ENCODE measurements at places on chromosomes 1 and 21. TPM values are rescaled to one million over a fixed set of nuclear protein-coding genes. Genes with fewer than 3 reads are reported as not detected.

GRCh38 chr21:42661688-42662429 lies 8.4 kb downstream of the PDE9A start:
- no peaks in the 10 kb centered on the region for H3K36me3 ChIP-seq
- no peaks in the 10 kb centered on the region for H3K27me3 ChIP-seq
- no peak overlapping the region for H3K27ac ChIP-seq
- H3K4me1 ChIP-seq, result peaks cover 4% of the 10 kb centered on the region
- no peak overlapping the region for H3K4me3 ChIP-seq

DNA sequence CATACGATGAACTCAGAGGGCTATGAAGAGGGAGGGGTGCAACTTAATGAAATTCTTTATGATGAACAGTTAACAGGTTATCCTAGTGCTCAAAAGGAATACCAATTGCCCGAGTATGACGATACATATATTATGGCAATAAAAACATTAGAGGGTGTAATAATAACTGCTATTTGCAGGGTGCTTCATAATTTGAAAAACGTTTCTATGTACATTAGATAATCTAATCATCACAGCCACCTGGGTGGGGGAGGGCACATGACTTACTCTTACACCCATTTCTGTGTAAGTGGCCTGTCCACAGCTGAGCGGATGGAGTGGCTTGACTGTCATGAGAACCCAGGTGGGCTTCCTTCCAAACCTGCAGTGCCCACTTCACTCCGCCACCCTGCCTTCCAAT lies 46.3 kb downstream of the TIAM1 start:
- H3K27me3 ChIP-seq, result no peaks in the 10 kb centered on the region
- no peaks in the 10 kb centered on the region for H3K36me3 ChIP-seq
- H3K27ac ChIP-seq, result no peak overlapping the region
- DNase-seq, result no peak

- H3K27ac ChIP-seq, result no peak overlapping the region
- H3K36me3 ChIP-seq, result peaks cover 30% of the 10 kb centered on the region
- no peak for DNase-seq
- no peak overlapping the region for H3K4me3 ChIP-seq
- H3K4me1 ChIP-seq, result peaks cover 6% of the 10 kb centered on the region
Measured at GRCh38 chr1:204402391-204402790, 9.2 kb downstream of the PPP1R15B start.

- no peaks in the 10 kb centered on the region for H3K27me3 ChIP-seq
- no peak overlapping the region for H3K4me3 ChIP-seq
- no peaks in the 10 kb centered on the region for H3K4me1 ChIP-seq
- DNase-seq, result peak; percentile 67
- H3K36me3 ChIP-seq, result no peaks in the 10 kb centered on the region
Measured at GRCh38 chr1:152347116-152347728, 12.6 kb downstream of the FLG2 start.

The PIK3CD gene
- total RNA-seq, result 7.9 TPM

- H3K27me3 ChIP-seq, result no peaks in the 10 kb centered on the region
- H3K27ac ChIP-seq, result no peak overlapping the region
- no peak for DNase-seq
- no peaks in the 10 kb centered on the region for H3K36me3 ChIP-seq
- no peak overlapping the region for H3K4me3 ChIP-seq
Measured at GRCh38 chr1:83015163-83015562, 983.8 kb downstream of the TTLL7 start.

The ORC1 gene
- 2.2 TPM for total RNA-seq

GRCh38 chr1:184197831-184198230 lies 146.3 kb downstream of the TSEN15 start:
- no peaks in the 10 kb centered on the region for H3K27me3 ChIP-seq
- no peak for DNase-seq
- H3K4me1 ChIP-seq, result no peaks in the 10 kb centered on the region
- no peaks in the 10 kb centered on the region for H3K36me3 ChIP-seq
- no peak overlapping the region for H3K27ac ChIP-seq

The MYBPH gene
- 1.4 TPM for total RNA-seq

DNA sequence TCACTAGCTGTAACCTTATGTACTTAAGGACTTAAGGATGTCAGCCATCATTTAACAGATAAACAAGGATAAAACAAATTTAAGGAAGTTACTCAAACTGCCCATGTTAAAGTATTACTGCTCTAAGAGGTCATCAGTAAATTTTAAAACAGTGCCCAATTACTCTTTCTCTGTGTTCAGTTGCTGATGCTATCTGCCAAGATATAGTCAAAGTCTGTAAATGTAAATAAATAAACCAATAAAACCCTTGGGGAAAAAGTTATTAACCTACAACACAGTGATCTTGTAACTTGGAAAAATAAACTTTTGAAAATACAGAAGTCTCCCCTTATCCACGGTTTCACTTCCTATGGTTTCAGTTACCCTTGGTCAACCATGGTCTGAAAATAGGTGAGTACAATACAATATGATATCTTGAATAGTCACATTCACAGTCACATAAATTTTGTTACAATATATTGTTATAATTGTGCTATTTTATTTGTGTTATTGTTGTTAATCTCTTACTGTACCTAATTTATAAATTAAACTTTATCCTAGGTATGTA lies 501.8 kb downstream of the LMO4 start:
- H3K36me3 ChIP-seq, result no peaks in the 10 kb centered on the region
- no peaks in the 10 kb centered on the region for H3K27me3 ChIP-seq
- H3K27ac ChIP-seq, result no peak overlapping the region
- H3K4me3 ChIP-seq, result no peak overlapping the region
- DNase-seq, result no peak
- H3K4me1 ChIP-seq, result no peaks in the 10 kb centered on the region

The RCSD1 gene
- total RNA-seq, result 317 TPM

GRCh38 chr1:196558411-196558810 lies 49.8 kb downstream of the KCNT2 start:
- no peaks in the 10 kb centered on the region for H3K27me3 ChIP-seq
- no peak overlapping the region for H3K4me3 ChIP-seq
- no peak overlapping the region for H3K27ac ChIP-seq
- H3K36me3 ChIP-seq, result no peaks in the 10 kb centered on the region
- no peak for DNase-seq
- no peaks in the 10 kb centered on the region for H3K4me1 ChIP-seq

The WNT9A gene
- 1.4 TPM for total RNA-seq

DNA sequence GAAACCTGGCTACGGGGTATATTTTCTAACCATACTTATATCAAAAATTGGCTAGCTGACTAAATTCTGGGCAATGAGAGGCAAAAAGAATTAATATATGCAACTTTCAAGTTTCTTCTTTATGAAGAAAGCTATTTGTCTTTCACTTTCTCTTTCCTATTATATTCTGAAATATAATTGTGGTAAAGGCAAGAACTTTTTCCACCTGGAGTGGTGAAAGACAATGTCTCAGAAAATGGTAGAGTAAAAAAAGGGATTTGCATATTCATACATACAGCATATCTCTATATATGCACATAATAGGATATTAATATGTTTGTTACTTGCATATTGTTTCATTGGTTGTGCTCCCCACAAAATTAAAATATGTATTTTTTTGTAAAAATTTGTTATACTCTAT lies 793.8 kb downstream of the PLA2G4A start:
- no peaks in the 10 kb centered on the region for H3K36me3 ChIP-seq
- DNase-seq, result no peak
- H3K4me3 ChIP-seq, result no peak overlapping the region

GRCh38 chr1:109296782-109297181 lies 10.0 kb downstream of the MYBPHL start:
- no peak overlapping the region for H3K4me3 ChIP-seq
- peaks cover 4% of the 10 kb centered on the region for H3K27me3 ChIP-seq
- H3K36me3 ChIP-seq, result no peaks in the 10 kb centered on the region

The VHLL gene
- total RNA-seq, result 0.98 TPM

DNA sequence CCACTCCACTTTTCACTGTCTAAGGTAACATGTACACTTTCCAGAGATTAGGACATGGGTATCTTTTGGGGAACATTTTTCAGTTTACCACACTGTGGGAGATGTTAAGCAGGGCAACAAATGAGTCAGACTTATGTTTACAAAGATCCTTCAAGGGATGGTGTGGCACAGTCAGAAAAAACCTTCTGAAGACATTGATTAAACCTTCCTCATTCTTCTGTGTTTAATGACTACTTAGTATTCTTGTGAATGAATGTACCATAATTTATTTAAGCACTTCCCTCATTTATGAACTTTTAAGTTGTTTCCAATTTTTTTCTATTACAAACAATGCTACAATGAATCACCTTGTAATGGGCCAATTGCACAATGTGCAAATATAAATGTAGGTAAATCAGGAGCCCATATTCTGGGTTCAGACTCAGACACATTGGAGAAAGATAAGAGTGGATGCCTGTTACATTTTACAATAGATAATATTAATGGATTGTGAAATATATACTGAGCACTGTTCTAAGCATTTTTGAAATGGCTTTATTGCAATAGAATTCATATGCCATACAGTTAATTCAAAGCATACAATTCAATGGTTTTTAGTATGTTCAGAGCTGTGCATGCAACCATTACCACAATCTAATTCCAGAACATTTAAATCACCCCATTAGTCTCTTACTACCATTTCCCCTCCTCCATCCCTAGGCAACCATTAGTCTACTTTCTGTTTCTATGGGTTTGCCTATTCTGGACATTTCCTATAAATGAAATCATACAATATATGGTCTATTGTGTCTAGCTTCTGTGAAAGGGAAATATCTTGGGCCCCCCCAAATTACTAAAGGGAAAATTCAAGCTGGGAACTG lies 1.9 kb upstream of the SFT2D2 start:
- H3K27me3 ChIP-seq, result no peaks in the 10 kb centered on the region
- H3K4me3 ChIP-seq, result no peak overlapping the region
- no peak overlapping the region for H3K27ac ChIP-seq
- peaks cover 14% of the 10 kb centered on the region for H3K4me1 ChIP-seq
- DNase-seq, result peak; percentile 17

The HSD11B1 gene
- total RNA-seq, result not detected

The GJA8 gene
- total RNA-seq, result not detected

The ATP1A4 gene
- not detected for total RNA-seq

The DLGAP3 gene
- total RNA-seq, result 0.42 TPM

The LCE1F gene
- not detected for total RNA-seq

DNA sequence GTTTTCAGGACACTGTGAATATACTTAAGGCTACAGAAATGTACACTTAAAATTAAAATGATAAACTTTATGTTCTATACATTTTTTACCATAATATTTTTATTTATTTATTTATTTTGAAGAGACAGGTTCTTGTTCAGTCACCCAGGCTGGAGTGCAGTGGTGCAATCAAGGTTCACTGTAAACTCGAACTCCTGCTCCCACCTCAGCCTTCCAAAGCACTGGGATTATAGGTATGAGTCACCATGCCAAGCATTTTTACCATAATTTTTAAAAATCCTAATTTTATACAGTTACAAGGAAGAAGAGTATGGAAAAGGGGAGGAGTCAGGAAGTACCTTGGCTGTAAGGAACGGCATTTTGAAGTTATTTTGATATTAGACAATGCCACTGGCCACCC lies 23.6 kb upstream of the ANGPTL3 start:
- peaks cover 15% of the 10 kb centered on the region for H3K36me3 ChIP-seq
- no peak overlapping the region for H3K27ac ChIP-seq
- DNase-seq, result no peak
- H3K27me3 ChIP-seq, result no peaks in the 10 kb centered on the region

DNA sequence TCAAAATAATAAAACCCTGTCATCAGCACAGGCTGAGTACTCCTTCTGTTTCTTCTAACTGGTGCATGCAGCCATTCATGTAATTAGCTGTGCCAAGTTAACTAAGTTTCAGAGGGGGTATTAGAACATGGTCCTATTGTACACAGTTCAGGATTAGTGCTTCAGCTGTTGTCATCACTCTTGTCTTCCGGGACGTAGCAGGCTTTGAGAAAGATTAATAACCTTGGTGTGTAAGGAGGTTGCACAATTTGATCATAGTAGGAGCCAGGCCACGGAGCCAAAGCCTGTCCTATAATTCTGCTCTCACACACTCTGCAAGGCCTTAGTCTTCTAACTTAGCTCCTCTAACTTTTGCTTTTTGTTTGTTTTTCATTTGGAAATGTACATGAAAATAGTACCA lies 44.7 kb downstream of the PTGFRN start:
- H3K27ac ChIP-seq, result no peak overlapping the region
- no peaks in the 10 kb centered on the region for H3K27me3 ChIP-seq
- peaks cover 35% of the 10 kb centered on the region for H3K4me1 ChIP-seq
- no peak overlapping the region for H3K4me3 ChIP-seq
- no peak for DNase-seq

GRCh38 chr1:105678334-105678733 lies 1378.1 kb upstream of the PRMT6 start:
- no peak for DNase-seq
- H3K36me3 ChIP-seq, result no peaks in the 10 kb centered on the region
- H3K4me3 ChIP-seq, result no peak overlapping the region
- H3K27me3 ChIP-seq, result no peaks in the 10 kb centered on the region
- H3K27ac ChIP-seq, result no peak overlapping the region
- no peaks in the 10 kb centered on the region for H3K4me1 ChIP-seq

- H3K27me3 ChIP-seq, result peaks cover 16% of the 10 kb centered on the region
- no peak overlapping the region for H3K27ac ChIP-seq
- no peak for DNase-seq
- no peaks in the 10 kb centered on the region for H3K4me1 ChIP-seq
- H3K36me3 ChIP-seq, result no peaks in the 10 kb centered on the region
Measured at GRCh38 chr1:5455056-5455455, 537.2 kb downstream of the NPHP4 start.

DNA sequence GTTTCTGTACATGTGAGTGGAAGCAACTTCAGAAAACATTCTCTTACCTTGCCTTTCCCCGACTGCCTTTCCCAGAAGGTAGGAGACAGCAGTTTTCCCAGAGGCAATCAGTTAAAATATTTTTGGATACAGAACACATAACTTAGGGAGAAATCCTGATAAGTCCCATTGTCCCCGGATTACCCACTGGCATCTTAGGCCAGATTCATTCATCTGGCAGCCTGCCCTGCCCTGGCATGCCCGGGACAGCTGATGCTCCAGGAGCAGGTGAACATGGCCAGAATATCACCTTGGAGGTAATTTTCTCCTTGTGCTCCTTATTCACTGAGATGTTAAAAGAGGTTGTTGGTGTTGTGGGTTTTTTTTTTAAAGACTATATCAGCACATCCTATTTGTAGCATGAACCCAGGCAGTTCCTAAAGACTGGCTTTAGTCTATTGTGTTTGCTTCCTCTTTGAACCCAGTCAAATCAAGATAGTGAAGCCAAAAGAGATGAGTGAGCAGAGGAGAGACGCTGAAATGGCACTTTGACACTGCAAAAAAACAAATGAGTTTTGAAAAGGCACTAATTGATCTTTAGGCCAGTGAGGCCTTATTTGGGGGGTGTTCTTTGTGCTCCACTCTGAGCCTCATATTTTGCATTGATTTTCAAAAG lies 139.6 kb downstream of the PLPP3 start:
- peak overlapping the region; percentile 16 for H3K27ac ChIP-seq
- no peaks in the 10 kb centered on the region for H3K36me3 ChIP-seq
- peaks cover 45% of the 10 kb centered on the region for H3K4me1 ChIP-seq

- H3K27me3 ChIP-seq, result peaks cover 100% of the 10 kb centered on the region
- DNase-seq, result no peak
- H3K4me1 ChIP-seq, result no peaks in the 10 kb centered on the region
- H3K4me3 ChIP-seq, result no peak overlapping the region
- no peaks in the 10 kb centered on the region for H3K36me3 ChIP-seq
Measured at GRCh38 chr1:37763791-37764413, 1.0 kb downstream of the EPHA10 start.

GRCh38 chr1:190478149-190479049 lies 735 bp upstream of the BRINP3 start:
- no peaks in the 10 kb centered on the region for H3K4me1 ChIP-seq
- DNase-seq, result peak; percentile 55
- H3K4me3 ChIP-seq, result peak overlapping the region; percentile 38
- H3K27me3 ChIP-seq, result peaks cover 68% of the 10 kb centered on the region
- H3K27ac ChIP-seq, result no peak overlapping the region
- H3K36me3 ChIP-seq, result no peaks in the 10 kb centered on the region

GRCh38 chr1:2158272-2158671 lies 36.3 kb downstream of the FAAP20 start:
- H3K27ac ChIP-seq, result no peak overlapping the region
- H3K36me3 ChIP-seq, result no peaks in the 10 kb centered on the region
- DNase-seq, result no peak
- H3K27me3 ChIP-seq, result no peaks in the 10 kb centered on the region
